ENCODE measurements at places on chromosomes 3 and 15.

DNA sequence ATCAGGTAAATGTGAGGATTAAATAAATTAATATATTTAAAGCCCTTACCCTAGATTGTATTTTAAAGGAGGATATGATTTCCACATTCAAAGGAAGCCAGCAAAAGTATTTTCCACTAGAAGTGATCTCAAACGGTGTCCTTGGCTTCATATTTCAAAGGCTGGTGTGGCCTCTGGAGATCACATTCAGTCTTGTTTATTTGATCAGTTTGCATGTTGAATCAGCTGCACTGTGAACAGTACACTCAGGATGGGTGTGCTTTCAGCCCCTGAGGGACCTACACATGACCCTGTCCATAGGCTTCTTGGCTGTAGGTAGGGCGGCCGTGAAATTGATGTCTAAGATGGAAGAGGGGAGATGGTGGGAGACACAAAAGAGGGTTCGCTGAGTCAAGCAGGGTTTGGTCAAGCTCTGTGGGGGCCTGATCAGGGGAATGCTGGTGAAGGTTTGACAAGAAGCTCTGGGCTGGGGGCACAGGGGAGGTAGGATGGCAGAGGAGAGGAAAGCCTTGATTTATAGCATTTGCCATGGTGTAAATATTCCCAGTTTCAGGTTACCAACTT is 21.9 kb downstream of the CYP8B1 start:
- no peak for DNase-seq

DNA sequence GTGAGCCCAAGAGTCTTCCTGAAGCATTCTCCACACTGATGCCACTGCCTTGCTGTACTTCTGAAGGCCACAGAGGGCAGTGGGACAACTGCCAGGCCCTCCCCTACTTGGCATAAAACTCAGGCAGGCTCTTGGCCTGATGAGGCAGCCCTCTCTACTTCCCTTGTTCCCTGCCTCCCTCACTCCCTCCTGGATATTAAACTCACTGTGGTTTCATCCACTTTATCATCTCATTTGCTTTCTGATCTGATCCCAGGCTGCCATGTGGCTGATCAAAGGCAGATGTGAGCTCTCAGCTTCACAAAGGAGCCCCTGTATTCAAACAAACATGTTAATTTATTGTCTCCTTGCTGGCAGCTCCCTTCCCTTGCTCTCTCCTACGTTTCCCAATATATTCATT is 533.5 kb downstream of the IGSF11 start:
- no peak for DNase-seq

GRCh38 chr3:65246561-65246960 is 558.8 kb upstream of the ADAMTS9 start:
- DNase-seq, result no peak

- peak; percentile 63 for DNase-seq
Measured at GRCh38 chr15:99421172-99421656, 144.6 kb upstream of the MEF2A start.
